ENCODE measurements at places on chromosomes 11 and 22. TPM values are rescaled to one million over a fixed set of nuclear protein-coding genes. Genes with fewer than 3 reads are reported as not detected.

Gene C22orf23
- 0.26 TPM for total RNA-seq

Gene CAVIN3
- 179 TPM for total RNA-seq

DNA sequence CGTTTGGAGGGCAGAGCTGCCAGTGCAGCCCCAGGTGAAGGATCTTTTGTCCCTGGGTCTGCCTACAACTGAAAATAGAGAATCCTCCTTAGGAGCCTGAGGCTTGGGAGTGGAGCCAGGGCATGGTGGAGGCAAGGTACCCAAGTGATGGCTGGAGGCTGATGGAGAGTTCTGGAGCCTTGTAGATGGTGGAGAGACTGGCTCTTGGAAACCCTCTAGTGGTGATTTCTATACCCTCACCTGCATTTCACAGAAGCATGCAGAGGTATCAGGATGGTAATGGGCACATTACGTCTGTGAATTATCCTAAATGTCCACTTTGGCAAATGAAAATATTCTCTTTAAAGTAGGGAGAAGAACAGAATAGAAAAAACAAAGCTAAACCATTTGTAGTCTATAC is 44.4 kb downstream of the INSC start:
- peak; percentile 44 for DNase-seq

DNA sequence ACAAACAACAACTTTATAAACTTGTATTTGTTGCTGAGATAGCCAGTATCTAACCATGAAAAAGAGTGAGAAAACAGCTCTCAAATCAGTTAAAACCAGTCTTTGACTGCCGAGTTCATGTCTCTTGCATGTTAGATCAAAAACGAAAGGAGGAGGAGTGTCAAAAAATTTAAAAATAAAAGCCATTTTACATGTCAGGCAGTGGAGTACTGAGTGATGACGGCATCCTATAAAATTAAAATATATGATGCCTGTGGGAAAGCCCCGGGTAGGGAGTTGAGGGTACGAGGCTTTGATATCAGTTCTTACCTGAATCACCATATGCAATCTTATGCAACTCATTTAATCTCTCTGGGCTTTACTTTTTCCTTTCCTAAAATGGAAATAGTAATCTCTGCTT is 117.3 kb downstream of the ETS1 start:
- DNase-seq = no peak

- DNase-seq = peak; percentile 29
These were observed 1.7 kb upstream of the CHCHD10 start for GRCh38 chr22:23769321-23769965.

GRCh38 chr22:36467042-36467810 is 14.2 kb downstream of the TXN2 start:
- DNase-seq = no peak

GRCh38 chr11:86431258-86431657 is 56.6 kb downstream of the CCDC81 start:
- DNase-seq = peak; percentile 31

DNA sequence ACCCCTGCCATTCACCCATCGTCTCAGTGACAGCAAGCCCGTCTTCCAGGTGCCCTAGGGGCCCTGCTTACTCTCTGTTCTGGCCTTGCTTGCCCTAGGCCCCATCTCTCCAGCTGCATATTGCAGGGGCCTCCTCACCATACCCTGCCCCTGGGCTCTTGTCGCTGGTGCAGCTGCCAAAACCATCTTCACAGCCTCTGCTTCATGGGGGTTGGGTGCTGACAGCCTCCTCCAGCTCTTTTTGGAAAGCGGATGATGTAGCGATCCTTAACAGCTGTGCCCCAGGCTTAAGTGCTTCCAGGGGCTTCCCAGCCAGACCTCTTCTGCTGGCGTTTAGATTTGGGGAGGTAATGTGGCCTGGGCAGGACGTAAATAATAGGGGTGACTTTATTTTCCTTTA is 61.2 kb upstream of the SUSD2 start:
- no peak for DNase-seq

GRCh38 chr11:115920092-115920461 is 415.9 kb upstream of the CADM1 start:
- no peak for DNase-seq

All from H7 (cell line).